ENCODE measurements at places on chromosomes 4 and X. TPM values are rescaled to one million over a fixed set of nuclear protein-coding genes. Genes with fewer than 3 reads are reported as not detected.

DNA sequence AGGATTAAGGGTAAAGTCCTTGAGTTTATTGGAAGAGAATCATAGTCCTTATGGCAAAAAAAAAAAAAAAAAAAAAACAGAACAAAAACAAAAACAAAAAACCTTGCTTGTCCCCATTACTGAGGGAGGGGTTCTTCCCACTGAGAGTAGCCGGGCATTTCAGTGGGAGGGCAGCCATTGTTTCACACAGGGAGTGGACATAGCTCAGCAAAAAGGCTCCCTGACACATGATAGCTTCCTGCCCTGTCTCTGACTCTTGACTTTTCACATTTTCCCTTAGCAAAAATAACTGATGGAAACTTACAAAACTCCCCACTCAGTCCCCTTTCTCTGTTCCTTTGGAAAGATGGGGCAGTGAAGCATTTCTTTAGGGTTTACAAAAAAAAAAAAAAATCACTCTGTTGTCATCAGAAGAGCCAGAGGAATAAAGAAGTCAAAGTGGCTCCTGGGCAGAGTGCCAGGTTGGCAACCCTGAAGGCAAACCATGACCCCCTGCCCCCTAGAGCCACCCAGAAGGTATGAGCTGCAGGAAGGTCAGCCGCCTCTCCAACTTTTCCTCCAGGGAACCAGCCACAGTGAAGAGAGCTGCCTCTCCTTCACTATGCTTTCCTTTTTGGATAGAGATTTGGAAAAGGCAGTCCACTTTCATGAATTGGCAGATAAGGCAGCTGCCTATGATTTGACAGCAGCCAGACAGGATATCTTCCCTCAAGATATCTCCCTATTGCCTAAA, 170.6 kb downstream of the KDR start:
- DNase-seq: no peak

- DNase-seq: peak; percentile 24
Observed at GRCh38 chr4:8274765-8275547, 5.4 kb downstream of the HTRA3 start.

PF4V1 gene
- total RNA-seq: not detected

DOK7 gene
- total RNA-seq: 1.1 TPM

- DNase-seq: no peak
Observed at GRCh38 chr4:112057470-112057869, 87.8 kb upstream of the FAM241A start.

ACSL1 gene
- total RNA-seq: 105 TPM

CT45A8 gene
- total RNA-seq: not detected

All from MCF 10A (cell line).